ENCODE measurements at places on chromosomes 5 and 9. TPM values are rescaled to one million over a fixed set of nuclear protein-coding genes. Genes with fewer than 3 reads are reported as not detected.

LRRC70 gene
- total RNA-seq = 1.2 TPM

HCN1 gene
- under 0.01 TPM for total RNA-seq

MEGF9 gene
- 9.1 TPM for total RNA-seq

NXNL2 gene
- total RNA-seq = 2.1 TPM

RFX3 gene
- 3.2 TPM for total RNA-seq

NUTM2G gene
- total RNA-seq = not detected

BARHL1 gene
- total RNA-seq = not detected

SAPCD2 gene
- total RNA-seq = 1.8 TPM

SHROOM1 gene
- total RNA-seq = 14.7 TPM

NAA35 gene
- total RNA-seq = 22.4 TPM

PAX5 gene
- not detected for total RNA-seq

CEMIP2 gene
- 278 TPM for total RNA-seq

ZNF169 gene
- total RNA-seq = 5.0 TPM

UNC13B gene
- total RNA-seq = 29.1 TPM

NIPBL gene
- total RNA-seq = 31.1 TPM

PCDHA1 gene
- total RNA-seq = under 0.01 TPM

ADAMTSL2 gene
- total RNA-seq = not detected

CNTNAP3 gene
- under 0.01 TPM for total RNA-seq

PCDHA11 gene
- 0.49 TPM for total RNA-seq

SMIM3 gene
- 51.9 TPM for total RNA-seq

FOXD4L6 gene
- total RNA-seq = not detected

LECT2 gene
- not detected for total RNA-seq

GFI1B gene
- not detected for total RNA-seq

ANKH gene
- 18.5 TPM for total RNA-seq

TTC33 gene
- total RNA-seq = 13.1 TPM

LCN15 gene
- not detected for total RNA-seq

DMGDH gene
- total RNA-seq = 2.6 TPM

STC2 gene
- 553 TPM for total RNA-seq

UNC5A gene
- not detected for total RNA-seq

C5 gene
- 2.4 TPM for total RNA-seq

RASGRF2 gene
- total RNA-seq = 1.6 TPM

CDH6 gene
- 1.5 TPM for total RNA-seq

ROPN1L gene
- total RNA-seq = 0.32 TPM

CER1 gene
- total RNA-seq = not detected

PDLIM4 gene
- 78.2 TPM for total RNA-seq

EQTN gene
- not detected for total RNA-seq

CYLC2 gene
- total RNA-seq = not detected

OTP gene
- total RNA-seq = not detected

IFNA13 gene
- total RNA-seq = not detected

FCHO2 gene
- 29.9 TPM for total RNA-seq

GDA gene
- not detected for total RNA-seq

NDUFS4 gene
- total RNA-seq = 74.3 TPM

Measured in hair follicle dermal papilla cell (primary cell).